Mesothelial cell of epicardium (in vitro differentiated cells): ENCODE measurements at places on chromosomes 12 and 14. TPM values are rescaled to one million over a fixed set of nuclear protein-coding genes. Genes with fewer than 3 reads are reported as not detected.

The SRGAP1 gene
- total RNA-seq: 9.6 to 9.7 TPM (median 9.7 TPM) in 3 replicates

The CEP83 gene
- 25.6 to 29.6 TPM (median 28.9 TPM) in 3 replicates for total RNA-seq

The GNB3 gene
- 22.9 to 24.3 TPM (median 23.0 TPM) in 3 replicates for total RNA-seq

The PRR4 gene
- 5.4 to 7.2 TPM (median 5.4 TPM) in 3 replicates for total RNA-seq

The IGF1 gene
- total RNA-seq: 62.2 to 76.8 TPM (median 66.9 TPM) in 3 replicates

The PHLDA1 gene
- total RNA-seq: 23.4 to 24.4 TPM (median 23.6 TPM) in 3 replicates

The TSPAN8 gene
- 0.38 to 0.89 TPM in 2 of 3 replicates, not detected in the other for total RNA-seq

The MTERF2 gene
- 19.9 to 24.5 TPM (median 21.2 TPM) in 3 replicates for total RNA-seq

The P3H3 gene
- total RNA-seq: 80.7 to 86.2 TPM (median 83.8 TPM) in 3 replicates

The KRT79 gene
- not detected in 3 replicates for total RNA-seq

The TSPAN19 gene
- total RNA-seq: 0.31 to 0.66 TPM (median 0.51 TPM) in 3 replicates

The SERPINA5 gene
- 0.16 to 0.44 TPM (median 0.29 TPM) in 3 replicates for total RNA-seq

The DPF3 gene
- 1.3 to 2.7 TPM (median 2.5 TPM) in 3 replicates for total RNA-seq

The PARP11 gene
- 16.3 to 18.6 TPM (median 16.7 TPM) in 3 replicates for total RNA-seq

The RD3L gene
- total RNA-seq: not detected in 3 replicates

The MAP3K9 gene
- total RNA-seq: 9.2 to 10.7 TPM (median 9.5 TPM) in 3 replicates

The TOMM20L gene
- total RNA-seq: 0.47 TPM in 1 of 3 replicates, not detected in the others

The KRAS gene
- 34.4 to 38.2 TPM (median 37.9 TPM) in 3 replicates for total RNA-seq

The SCNN1A gene
- 20.1 to 21.5 TPM (median 20.3 TPM) in 3 replicates for total RNA-seq

The FBXW8 gene
- total RNA-seq: 38.1 to 40.1 TPM (median 40.0 TPM) in 3 replicates

The LRRK2 gene
- total RNA-seq: 1.4 to 1.7 TPM (median 1.6 TPM) in 3 replicates

The APOF gene
- not detected in 3 replicates for total RNA-seq

The TAS2R50 gene
- total RNA-seq: 3.3 to 3.4 TPM (median 3.3 TPM) in 3 replicates

The RNASE3 gene
- not detected in 3 replicates for total RNA-seq

The ST8SIA1 gene
- total RNA-seq: 1.2 to 2.2 TPM (median 1.7 TPM) in 3 replicates

The TBC1D30 gene
- total RNA-seq: 2.8 to 3.7 TPM (median 3.1 TPM) in 3 replicates

The KRT2 gene
- total RNA-seq: not detected in 3 replicates

The AQP5 gene
- total RNA-seq: 0.16 TPM in 1 of 3 replicates, not detected in the others

The SMCO2 gene
- not detected in 3 replicates for total RNA-seq

The TCL1B gene
- not detected in 3 replicates for total RNA-seq

The PLEKHH1 gene
- 20.5 to 21.4 TPM (median 21.0 TPM) in 3 replicates for total RNA-seq

The SLCO1C1 gene
- 0.58 to 1.2 TPM in 2 of 3 replicates, not detected in the other for total RNA-seq

The DDX54 gene
- 66.7 to 74.5 TPM (median 69.0 TPM) in 3 replicates for total RNA-seq

The TTC9 gene
- total RNA-seq: 4.6 to 5.1 TPM (median 4.8 TPM) in 3 replicates
